RWPE2 (cell line): ENCODE measurements at places on chromosomes 1 and 21.

DNA sequence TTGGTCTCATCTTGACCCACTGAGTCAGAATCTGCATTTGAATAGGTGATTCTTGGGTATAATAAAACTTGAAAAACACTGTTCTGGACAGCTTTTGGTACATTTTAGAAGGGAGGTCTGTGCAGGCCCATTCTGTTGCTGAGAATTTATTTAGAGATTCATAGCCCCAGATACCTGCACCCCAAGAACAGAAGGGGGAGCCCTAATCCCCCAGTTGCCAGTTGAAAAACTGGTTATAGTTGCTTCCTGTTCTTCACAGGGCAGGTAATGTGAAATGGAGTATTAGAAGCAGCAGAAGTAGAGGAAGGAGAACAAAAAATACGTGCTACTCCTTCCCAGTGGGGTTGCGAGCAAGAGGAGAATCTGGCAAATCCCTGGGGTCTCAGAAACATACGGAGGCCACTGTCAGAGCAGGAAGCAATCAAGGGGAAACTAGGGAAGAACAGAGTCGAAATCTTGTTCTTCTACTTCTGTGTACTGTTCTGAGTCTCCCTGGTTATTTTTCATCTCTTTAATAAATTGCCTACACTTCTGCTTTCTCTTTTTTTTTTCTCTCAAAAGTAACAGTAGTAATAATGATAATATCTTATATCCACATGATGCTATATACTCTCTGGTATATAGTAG lies 4.6 kb upstream of the CLCA2 start:
- no peak overlapping the region for H3K4me3 ChIP-seq
- H3K27ac ChIP-seq: no peak overlapping the region
- H3K27me3 ChIP-seq: no peaks in the 10 kb centered on the region
- no peaks in the 10 kb centered on the region for H3K36me3 ChIP-seq
- DNase-seq: no peak

DNA sequence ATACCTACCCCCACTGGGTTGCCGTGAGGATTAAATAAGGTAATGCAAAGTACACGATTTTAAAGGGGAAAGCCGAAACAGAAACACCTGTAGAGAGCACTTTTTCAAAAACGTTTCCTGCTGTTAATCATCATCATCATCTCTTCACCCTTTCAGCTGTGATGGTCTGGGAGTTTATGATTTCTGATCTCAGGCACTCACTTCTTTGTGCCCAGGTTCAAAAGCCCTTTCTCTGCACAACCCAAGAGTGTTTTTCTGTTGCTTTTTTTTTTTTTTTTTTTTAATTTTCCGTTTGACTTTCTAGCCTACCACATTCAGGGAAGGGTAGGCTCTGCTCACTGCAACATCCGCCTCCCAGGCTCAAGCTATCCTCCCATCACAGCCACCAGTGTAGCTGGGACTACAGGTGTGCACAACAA lies 936 bp upstream of the UBXN11 start:
- no peaks in the 10 kb centered on the region for H3K36me3 ChIP-seq
- peaks cover 9% of the 10 kb centered on the region for H3K4me1 ChIP-seq
- H3K4me3 ChIP-seq: no peak overlapping the region
- H3K27ac ChIP-seq: peak overlapping the region; percentile 51
- no peak for DNase-seq

GRCh38 chr1:46437723-46438122 lies 43.6 kb downstream of the FAAH start:
- DNase-seq: no peak
- H3K36me3 ChIP-seq: no peaks in the 10 kb centered on the region
- H3K4me3 ChIP-seq: no peak overlapping the region

DNA sequence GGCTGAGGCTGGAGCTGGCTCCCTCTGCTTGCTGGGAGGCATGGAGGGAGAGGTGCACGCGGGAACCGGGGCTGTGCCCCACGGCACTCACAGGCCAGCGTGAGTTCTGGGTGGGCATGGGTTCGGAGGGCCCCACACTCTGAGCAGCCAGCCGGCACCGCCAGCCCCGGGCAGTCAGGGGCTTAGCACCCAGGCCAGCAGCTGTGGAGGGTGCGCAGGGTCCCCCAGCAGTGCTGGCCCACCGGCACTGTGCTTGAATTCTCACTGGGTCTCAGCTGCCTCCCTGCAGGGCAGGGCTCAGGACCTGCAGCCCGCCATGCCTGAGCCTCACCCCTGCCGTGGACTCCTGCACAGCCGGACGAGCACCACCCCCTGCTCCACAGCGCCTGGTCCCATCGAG lies 164.9 kb upstream of the PLD5 start:
- H3K4me1 ChIP-seq: no peaks in the 10 kb centered on the region
- no peaks in the 10 kb centered on the region for H3K27me3 ChIP-seq
- H3K27ac ChIP-seq: no peak overlapping the region
- H3K36me3 ChIP-seq: no peaks in the 10 kb centered on the region
- no peak for DNase-seq

DNA sequence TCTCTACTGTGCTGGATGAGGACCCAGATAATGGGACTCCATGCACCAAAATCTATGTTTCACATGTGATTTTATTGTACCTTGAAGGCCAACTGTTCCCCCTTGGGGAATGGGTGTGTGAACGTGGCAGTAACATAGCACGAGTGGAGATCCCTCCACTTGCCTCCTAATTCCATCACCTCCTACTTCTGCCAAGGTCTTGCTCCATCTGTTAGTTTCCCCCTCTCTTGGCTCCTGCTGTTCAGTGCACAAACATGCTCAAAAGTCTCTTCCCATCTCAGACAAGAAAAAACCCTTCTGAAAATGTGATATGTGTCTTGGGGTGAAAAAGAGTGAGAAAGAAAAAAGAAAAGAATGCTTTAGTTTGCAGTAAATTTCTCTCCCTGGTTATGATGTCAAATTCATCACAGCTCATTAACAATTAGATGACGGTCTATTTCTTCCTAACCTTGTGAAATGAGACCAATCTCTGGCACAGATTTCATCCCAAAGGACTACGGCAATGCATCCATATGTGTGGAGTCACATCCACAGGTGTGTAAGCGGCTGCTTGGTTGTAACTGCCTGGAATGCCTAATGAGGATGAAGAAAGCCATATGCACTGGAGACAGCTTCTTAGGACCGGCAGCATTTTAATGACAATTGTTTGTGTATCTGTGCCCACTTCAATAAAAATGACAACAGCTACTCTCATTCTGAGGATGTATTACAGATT lies 79.3 kb upstream of the DIRAS3 start:
- H3K27ac ChIP-seq: no peak overlapping the region
- no peak overlapping the region for H3K4me3 ChIP-seq
- no peaks in the 10 kb centered on the region for H3K27me3 ChIP-seq
- no peaks in the 10 kb centered on the region for H3K4me1 ChIP-seq
- DNase-seq: no peak

DNA sequence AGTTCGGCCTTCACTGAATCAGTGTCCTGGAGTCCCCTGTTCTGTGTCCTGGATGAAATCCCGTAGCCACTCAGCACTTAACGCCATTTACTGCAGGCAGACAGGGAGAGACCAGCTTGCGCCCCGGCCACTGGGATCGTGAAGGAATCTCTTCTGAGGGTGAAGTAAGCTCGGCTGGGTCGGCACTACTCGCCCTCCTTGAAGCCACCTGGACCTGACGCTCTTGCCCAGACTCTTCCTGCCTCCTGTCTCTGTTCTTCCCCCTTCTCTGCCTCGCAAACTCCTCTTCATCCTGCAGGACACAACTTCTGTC lies 99.9 kb upstream of the ZBTB40 start:
- no peaks in the 10 kb centered on the region for H3K4me1 ChIP-seq
- no peak overlapping the region for H3K27ac ChIP-seq
- peaks cover 33% of the 10 kb centered on the region for H3K27me3 ChIP-seq
- no peak overlapping the region for H3K4me3 ChIP-seq

DNA sequence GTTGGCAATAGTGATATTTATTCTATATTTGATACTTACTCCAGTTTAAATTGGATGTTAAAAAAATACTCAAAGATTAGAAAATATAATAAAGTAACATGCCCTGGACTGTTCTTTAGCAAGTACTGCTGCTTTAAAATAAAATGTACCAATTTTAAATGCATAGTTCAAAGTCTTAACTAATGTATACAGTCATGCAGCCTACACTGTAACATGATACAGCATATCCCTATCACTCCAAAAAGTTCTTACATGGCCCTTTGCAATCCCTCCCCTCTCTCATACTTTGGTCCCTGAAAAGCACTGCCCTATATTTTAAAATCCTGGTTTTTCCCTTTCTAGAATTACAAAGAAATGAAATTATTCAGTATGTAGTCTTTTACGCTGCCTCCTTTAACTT lies 726.6 kb downstream of the LTN1 start:
- H3K27me3 ChIP-seq: no peaks in the 10 kb centered on the region
- H3K27ac ChIP-seq: no peak overlapping the region
- H3K4me1 ChIP-seq: no peaks in the 10 kb centered on the region
- no peak overlapping the region for H3K4me3 ChIP-seq
- H3K36me3 ChIP-seq: no peaks in the 10 kb centered on the region
- no peak for DNase-seq
